ENCODE measurements at places on chromosomes 5 and 9. TPM values are rescaled to one million over a fixed set of nuclear protein-coding genes. Genes with fewer than 3 reads are reported as not detected.

Gene ANKRD34B
- total RNA-seq, result not detected

Gene QRFP
- not detected for total RNA-seq

Gene ROR2
- total RNA-seq, result 22.3 TPM

Gene SHC3
- 6.1 TPM for total RNA-seq

Gene EXOSC2
- total RNA-seq, result 13.5 TPM

Gene NDUFB6
- total RNA-seq, result 28.0 TPM

Gene FOXD4L6
- total RNA-seq, result not detected

Gene ZFP2
- 2.2 TPM for total RNA-seq

Gene KCNV2
- total RNA-seq, result not detected

Gene DNAJA1
- total RNA-seq, result 70.0 TPM

Gene ZBTB26
- 7.9 TPM for total RNA-seq

Gene SSNA1
- total RNA-seq, result 49.8 TPM

Gene CARTPT
- total RNA-seq, result not detected

Gene SLC25A2
- not detected for total RNA-seq

Gene COL5A1
- total RNA-seq, result 36.6 TPM

Gene ARPC5L
- total RNA-seq, result 28.5 TPM

Gene GPX8
- total RNA-seq, result 22.1 TPM

Gene MCC
- total RNA-seq, result 47.9 TPM

Gene CER1
- not detected for total RNA-seq

Gene ACER2
- 3.9 TPM for total RNA-seq

Gene CDC20B
- total RNA-seq, result not detected

Gene ATP10B
- 9.1 TPM for total RNA-seq

Gene SOX30
- total RNA-seq, result not detected
